H4 (cell line): ENCODE measurements at places on chromosomes 2 and 18. TPM values are rescaled to one million over a fixed set of nuclear protein-coding genes. Genes with fewer than 3 reads are reported as not detected.

MAL gene
- total RNA-seq = not detected in 2 replicates

CPLX4 gene
- total RNA-seq = not detected in 2 replicates

CRYGC gene
- not detected in 2 replicates for total RNA-seq

GULP1 gene
- total RNA-seq = 24.4 and 31.2 TPM in 2 replicates

REEP1 gene
- total RNA-seq = 1.6 and 1.8 TPM in 2 replicates

TTN gene
- not detected in 2 replicates for total RNA-seq

PRKAG3 gene
- not detected in 2 replicates for total RNA-seq

KANSL1L gene
- total RNA-seq = 2.3 and 5.4 TPM in 2 replicates

PPP3R1 gene
- 17.6 and 26.5 TPM in 2 replicates for total RNA-seq

DYNAP gene
- total RNA-seq = not detected in 2 replicates

SCN7A gene
- total RNA-seq = not detected in 2 replicates

STK36 gene
- total RNA-seq = 10.4 and 19.5 TPM in 2 replicates

REG3A gene
- total RNA-seq = not detected in 2 replicates

GPR35 gene
- total RNA-seq = 0.75 and 0.86 TPM in 2 replicates

CCT7 gene
- total RNA-seq = 534 and 543 TPM in 2 replicates

PMAIP1 gene
- 52.4 and 64.3 TPM in 2 replicates for total RNA-seq

NBEAL1 gene
- total RNA-seq = 3.8 and 5.4 TPM in 2 replicates

PFN4 gene
- 0.72 and 1.1 TPM in 2 replicates for total RNA-seq

LYPD1 gene
- total RNA-seq = 22.0 and 37.9 TPM in 2 replicates

SGPP2 gene
- total RNA-seq = not detected in 2 replicates

LHCGR gene
- total RNA-seq = not detected in 2 replicates

OR6B2 gene
- total RNA-seq = not detected in 2 replicates

PLEK gene
- total RNA-seq = 0.12 TPM in 1 of 2 replicates, not detected in the other

UGT1A10 gene
- total RNA-seq = not detected in 2 replicates

APCDD1 gene
- total RNA-seq = 1.5 and 5.3 TPM in 2 replicates

HTR2B gene
- total RNA-seq = not detected in 2 replicates

CXCR2 gene
- total RNA-seq = not detected in 2 replicates

SCN1A gene
- total RNA-seq = 0.04 TPM in 1 of 2 replicates, not detected in the other

TTR gene
- total RNA-seq = not detected in 2 replicates

SPP2 gene
- total RNA-seq = not detected in 2 replicates

NYAP2 gene
- total RNA-seq = 0.53 and 0.95 TPM in 2 replicates

CD8B2 gene
- total RNA-seq = not detected in 2 replicates

PTPRM gene
- total RNA-seq = 17.6 and 37.3 TPM in 2 replicates

CABYR gene
- 0.52 TPM in 1 of 2 replicates, not detected in the other for total RNA-seq

FBXO41 gene
- 0.99 and 2.3 TPM in 2 replicates for total RNA-seq

IL18R1 gene
- total RNA-seq = 2.0 and 2.8 TPM in 2 replicates

SRBD1 gene
- total RNA-seq = 14.4 and 15.5 TPM in 2 replicates

ADCYAP1 gene
- total RNA-seq = 0.47 and 0.83 TPM in 2 replicates

GPR45 gene
- not detected in 2 replicates for total RNA-seq

DNAH7 gene
- total RNA-seq = 0.02 and 0.50 TPM in 2 replicates
